T follicular helper cell (primary cell): ENCODE measurements at places on chromosomes 1 and 21.

- DNase-seq, result no peak
These were observed 75.4 kb downstream of the CENPF start for GRCh38 chr1:214678386-214678785.

- no peak for DNase-seq
These were observed 2.1 kb downstream of the MYBPH start for GRCh38 chr1:203173566-203173965.

DNA sequence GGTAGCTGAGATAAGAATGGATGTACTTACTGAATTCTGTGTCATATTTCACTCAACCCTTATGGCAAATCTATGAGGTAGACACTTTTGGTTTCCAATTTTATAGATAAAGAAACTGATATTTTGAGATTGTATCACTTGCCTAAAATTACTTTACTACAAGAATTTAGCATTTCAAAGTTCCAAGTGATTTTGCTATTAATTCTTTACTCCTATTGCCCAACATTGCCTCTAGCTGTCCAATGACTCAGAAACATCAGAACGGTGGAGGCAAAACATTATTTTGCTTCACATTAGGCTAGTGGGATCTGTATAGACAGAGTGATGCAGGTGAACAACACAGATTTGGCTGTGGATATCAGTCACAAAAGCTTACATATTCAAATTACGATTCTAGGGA is 747.2 kb upstream of the NEGR1 start:
- no peak for DNase-seq

GRCh38 chr1:25936947-25937346 is 30.7 kb upstream of the STMN1 start:
- DNase-seq, result no peak

- DNase-seq, result no peak
These were observed 79.7 kb upstream of the CACYBP start for GRCh38 chr1:174920093-174920492.

GRCh38 chr1:119475866-119476439 is 31.1 kb upstream of the HSD3B1 start:
- no peak for DNase-seq

DNA sequence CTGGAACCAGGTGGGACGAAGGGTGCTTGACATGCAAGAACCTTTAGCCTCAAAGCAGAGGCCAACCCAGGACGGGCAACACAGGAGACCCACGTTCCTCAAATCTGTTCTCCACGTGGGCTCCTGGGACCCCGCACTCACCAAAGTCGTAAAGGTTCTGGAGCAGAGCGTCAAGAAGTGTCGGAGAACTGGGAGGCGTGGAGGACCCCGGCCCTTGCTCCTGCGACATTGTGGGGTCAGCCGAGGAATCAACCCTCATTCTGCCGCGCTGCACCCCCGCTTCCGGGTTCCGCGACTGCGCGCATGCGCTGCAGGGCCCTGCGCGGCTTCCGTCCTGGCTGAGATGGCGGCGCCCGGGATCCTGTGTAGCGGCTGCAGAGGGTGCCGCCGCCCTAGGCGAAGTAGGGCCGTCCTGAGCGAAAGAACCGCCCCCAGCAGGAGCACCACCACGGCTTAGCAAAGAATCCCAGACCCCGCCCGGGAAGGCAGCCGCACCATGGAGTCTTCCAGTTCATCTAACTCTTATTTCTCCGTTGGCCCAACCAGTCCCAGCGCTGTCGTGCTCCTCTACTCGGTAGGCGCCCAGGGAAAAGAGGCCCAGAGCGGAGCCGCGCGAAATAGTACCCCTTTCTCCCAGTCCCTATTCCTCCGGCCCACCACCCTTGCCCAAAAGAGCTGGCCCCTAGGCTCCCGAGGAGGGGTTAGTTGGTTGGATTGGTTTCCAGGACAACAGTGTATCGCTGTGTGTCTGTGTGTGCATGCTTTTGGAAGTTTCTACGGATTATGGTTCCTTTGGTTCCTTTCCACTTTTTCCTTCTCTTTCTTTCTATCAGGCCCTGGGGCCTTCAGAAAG is at the start of gene GNPAT:
GNPAT (plus strand) TSS at position 330 of the 853 bp plus-strand sequence; CDS start at position 497, 167 bp downstream.
- DNase-seq, result peak; percentile 87

GRCh38 chr1:160978510-160978927 is 23.9 kb upstream of the ITLN2 start:
- DNase-seq, result no peak

- DNase-seq, result no peak
These were observed 248.9 kb downstream of the NTNG1 start for GRCh38 chr1:107389410-107390396.

- peak; percentile 65 for DNase-seq
These were observed 69.0 kb downstream of the SLC35A3 start for GRCh38 chr1:100038660-100039287.

DNA sequence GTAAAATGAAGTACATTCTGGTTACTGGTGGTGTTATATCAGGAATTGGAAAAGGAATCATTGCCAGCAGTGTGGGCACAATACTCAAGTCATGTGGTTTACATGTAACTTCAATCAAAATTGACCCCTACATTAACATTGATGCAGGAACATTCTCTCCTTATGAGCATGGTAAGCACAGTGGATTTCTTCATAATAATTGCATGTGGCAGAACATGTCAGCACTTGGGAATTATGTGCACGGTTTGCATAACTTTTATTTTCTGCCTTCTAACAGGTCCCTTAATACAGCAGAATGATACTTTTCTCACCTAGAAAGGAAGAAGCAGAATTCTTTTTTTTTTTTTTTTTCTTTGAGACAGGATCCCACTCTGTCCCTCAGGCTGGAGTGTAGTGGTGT is 3.8 kb downstream of the CTPS1 start:
- DNase-seq, result no peak

- no peak for DNase-seq
These were observed 608.8 kb upstream of the CAMK1G start for GRCh38 chr1:208974717-208975116.

- DNase-seq, result no peak
These were observed 834.1 kb upstream of the PRMT6 start for GRCh38 chr1:106222403-106222802.

GRCh38 chr1:97338347-97338746 is 582.5 kb downstream of the DPYD start:
- no peak for DNase-seq

- no peak for DNase-seq
These were observed 2.9 kb downstream of the NCDN start for GRCh38 chr1:35560256-35561225.

GRCh38 chr1:182644886-182645285 is 39.5 kb downstream of the RGS8 start:
- DNase-seq, result no peak

DNA sequence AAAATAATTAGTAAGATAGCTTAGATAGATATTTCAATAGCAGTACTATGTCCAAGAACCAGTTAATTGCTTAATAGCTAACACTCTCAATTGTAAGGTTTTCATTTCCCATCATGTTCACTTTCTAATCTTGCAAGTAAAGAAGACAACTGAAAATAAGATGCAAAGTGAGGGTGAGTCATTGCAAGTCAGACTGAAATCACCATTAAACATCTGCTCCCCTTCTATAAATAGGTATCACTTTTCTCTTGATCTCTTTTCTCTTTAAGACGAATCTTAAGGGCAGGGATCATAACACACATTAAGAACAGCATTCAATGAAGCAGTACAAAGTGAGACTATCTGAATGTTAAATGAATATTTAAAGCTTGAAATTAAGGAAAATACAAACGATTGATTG is 40.4 kb downstream of the UBR4 start:
- DNase-seq, result no peak

DNA sequence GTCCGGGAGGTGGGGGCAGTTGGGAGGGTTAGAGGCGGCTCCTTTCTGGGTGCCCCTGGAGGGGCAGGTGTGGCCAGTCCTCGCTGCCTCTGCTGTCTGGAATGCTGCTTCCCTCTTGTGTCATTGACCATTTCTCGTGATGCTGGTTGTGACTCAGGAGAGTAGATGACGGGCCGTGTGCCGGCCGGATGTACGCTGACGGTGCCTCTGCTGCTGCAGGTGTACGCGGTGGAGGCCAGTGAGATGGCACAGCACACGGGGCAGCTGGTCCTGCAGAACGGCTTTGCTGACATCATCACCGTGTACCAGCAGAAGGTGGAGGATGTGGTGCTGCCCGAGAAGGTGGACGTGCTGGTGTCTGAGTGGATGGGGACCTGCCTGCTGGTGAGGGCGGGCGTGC is 13.9 kb downstream of the PRMT2 start:
- DNase-seq, result no peak

DNA sequence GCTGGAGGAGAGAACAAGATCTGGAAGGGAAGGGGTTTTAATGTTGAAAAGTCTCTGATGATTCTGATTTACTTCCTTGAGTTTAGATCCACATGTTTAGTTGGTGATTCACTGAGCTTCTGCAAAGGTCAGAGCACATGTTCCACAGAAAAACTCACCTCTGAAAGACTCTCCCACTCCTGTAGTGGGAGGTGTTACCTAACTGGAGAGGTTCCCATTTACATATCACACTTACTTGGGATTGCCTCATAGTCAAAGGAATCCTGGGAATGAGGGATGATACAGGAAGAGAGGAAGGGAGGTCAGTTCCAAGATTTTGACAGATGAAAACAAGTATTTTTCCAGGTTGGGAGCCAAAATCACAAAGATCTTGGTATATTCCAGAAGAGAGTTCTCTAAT is 2.7 kb upstream of the NTNG1 start:
- no peak for DNase-seq

GRCh38 chr21:26739189-26739588 is 106.0 kb downstream of the ADAMTS1 start:
- DNase-seq, result no peak

- DNase-seq, result no peak
These were observed 21.2 kb upstream of the DISC1 start for GRCh38 chr1:231605149-231606100.

- DNase-seq, result no peak
These were observed 29.6 kb downstream of the DISP1 start for GRCh38 chr1:222844411-222844779.

DNA sequence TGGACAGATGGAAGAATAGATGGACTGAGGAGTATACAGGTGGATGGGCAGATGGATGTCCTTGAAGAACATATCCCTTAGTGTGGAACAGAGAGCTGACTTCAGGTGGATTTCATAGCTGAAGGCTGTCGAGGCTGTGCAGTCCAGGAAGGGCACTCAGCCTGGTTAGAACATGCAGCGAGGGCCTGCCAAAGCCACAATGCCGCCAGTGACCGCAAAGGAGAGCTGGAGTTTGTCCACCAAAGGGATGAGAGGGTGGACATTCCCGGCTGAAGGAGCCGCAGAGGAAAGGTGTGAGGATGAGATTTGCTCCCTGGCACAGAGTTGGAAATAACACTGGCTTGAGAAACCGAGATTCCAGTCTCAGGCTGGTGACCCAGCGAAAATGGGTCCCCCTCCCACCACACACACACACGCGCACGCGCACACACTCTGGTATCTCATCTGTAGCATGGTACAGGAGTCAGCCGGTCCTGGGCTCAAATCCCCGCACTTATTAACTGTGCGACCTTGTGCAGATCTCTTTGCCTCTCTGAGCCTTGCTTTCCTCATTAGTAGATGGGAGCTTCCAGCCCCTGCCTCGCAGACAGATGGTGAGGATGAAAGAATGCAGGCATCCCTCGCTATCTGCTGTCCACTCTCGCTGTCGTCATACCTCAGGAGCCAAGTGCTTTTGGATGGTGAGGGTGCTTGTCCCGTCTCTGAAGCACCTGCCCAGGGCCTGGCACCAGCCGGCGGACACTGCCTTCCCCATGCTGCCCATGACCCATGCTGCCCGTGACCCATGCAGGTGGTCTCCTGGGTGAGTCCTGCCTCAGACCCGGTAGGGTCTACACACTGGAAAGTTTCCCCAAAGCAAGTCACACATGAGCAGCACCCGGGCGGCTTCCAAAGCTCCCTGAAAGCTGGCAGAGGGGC is 26.8 kb upstream of the EFHD2 start:
- no peak for DNase-seq

DNA sequence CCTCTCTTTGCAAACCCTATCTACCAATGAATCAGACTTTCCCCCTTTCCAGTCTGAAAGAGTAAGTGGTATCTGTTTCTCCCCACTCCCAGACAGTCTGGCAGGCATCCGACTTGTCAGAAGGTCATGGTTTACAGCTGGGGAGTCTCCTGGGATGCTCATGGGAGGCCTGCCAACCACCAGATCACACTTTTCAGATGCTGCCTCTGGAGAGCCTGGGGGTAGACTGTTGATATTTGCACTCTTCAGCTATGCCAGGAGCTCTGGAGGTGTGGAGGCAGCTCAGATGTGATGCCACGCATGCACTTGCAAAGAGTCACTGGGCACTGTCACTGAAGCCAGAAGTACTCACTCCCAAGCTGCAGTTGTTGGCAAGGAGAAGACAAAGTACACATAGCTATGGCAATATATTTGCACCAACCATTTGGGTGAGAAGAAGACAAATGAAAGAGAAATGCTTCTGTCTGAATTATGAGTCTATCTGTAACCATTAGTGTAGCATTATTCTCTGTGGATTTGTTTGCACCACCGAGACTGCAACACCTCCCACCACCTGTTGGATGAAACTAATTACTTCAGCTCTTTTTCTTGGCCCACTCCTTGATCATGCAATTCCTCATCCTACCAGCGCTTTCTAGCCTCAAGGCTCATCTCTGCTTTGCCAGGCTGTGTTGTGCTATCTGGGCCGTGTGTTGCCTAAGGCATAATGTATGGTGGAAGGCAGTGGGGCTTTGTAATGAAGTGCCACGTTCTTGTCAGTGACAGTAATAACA is 133.0 kb upstream of the SPAG17 start:
- DNase-seq, result no peak

- DNase-seq, result no peak
These were observed 217.7 kb downstream of the CRB1 start for GRCh38 chr1:197485790-197486189.

- no peak for DNase-seq
These were observed 450.2 kb downstream of the LMO4 start for GRCh38 chr1:87778896-87779295.

- DNase-seq, result no peak
These were observed 14.8 kb upstream of the TMEM54 start for GRCh38 chr1:32915766-32916706.

GRCh38 chr1:75672528-75673393 is 51.7 kb upstream of the ACADM start:
- no peak for DNase-seq

DNA sequence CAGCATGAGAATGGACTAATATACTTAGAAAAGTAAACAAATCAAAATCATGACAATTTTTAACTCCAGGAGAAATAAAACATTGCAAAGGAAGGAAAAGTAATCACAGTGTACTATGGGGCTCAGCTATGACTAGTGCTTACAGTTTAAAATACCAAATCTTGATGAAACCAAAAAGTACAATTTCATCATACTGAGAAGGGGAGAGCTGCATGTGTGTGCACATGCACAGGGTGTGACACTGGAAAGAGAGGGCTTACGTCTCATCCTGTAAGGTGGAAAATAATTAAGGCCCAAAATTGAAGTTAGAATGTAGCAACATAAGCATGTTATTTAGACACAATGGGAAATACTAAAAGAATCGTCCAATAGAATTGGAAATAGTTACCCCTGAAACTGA is 64.6 kb downstream of the OMA1 start:
- DNase-seq, result no peak

GRCh38 chr1:226646026-226646869 is 92.8 kb downstream of the ITPKB start:
- DNase-seq, result no peak
